ENCODE measurements at places on chromosomes 16 and 17.
A peak's percentile ranks its signal among the peaks of the same experiment; 100 is the strongest.

GRCh38 chr16:24504472-24505345, 34.7 kb upstream of the RBBP6 start:
- peak; percentile 60 for DNase-seq

DNA sequence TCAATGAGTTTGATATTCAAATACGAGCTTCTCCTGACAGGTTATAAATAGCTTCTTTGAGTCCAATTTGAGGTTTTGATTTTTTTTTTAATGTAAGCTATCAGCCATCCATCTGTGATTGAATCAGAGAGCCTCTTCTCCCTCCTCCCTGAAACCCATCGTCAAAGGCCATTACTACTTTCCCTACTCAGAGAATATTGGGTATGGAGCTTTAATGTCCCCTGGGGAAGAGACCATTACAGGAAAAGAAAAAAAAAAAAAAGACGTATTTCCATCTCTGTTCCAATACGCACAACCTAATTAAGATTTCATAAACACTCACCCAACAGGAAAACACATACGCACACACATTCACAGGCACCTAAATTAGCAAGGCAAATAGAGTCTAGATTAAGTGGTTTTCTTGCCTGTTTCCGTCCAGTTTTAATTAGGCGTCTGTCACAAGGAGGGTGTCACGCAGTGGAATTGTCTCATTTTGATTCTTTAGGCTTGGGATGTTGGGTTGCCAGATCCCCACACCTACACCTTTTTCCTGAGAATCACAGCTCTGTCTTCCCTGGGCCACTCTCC, 194.3 kb upstream of the RPL38 start:
- DNase-seq = no peak

DNA sequence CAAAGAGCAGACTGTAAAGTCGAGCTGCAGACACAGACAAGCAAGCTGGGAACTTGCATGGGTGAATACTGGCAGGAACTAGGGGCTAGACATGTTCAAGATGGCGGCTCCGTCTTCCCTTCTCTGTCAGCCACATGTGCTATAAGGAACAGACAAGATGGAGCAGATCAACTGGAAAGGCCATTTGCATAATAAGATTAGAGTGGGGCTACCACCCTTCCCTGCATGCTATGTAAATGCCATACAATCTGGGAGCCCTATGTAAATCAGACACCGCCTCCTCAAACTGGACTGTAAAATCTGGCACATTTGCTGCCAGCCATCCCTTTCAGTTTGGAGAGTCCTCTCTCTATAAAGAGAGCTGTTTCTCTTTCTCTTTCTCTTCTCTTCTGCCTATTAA, 640.1 kb upstream of the CDH8 start:
- DNase-seq = no peak

- no peak for DNase-seq
Observed at GRCh38 chr16:2948807-2949704, 15.0 kb upstream of the KREMEN2 start.

- peak; percentile 18 for DNase-seq
Observed at GRCh38 chr17:50426814-50427787, 1.1 kb downstream of the ACSF2 start.

DNA sequence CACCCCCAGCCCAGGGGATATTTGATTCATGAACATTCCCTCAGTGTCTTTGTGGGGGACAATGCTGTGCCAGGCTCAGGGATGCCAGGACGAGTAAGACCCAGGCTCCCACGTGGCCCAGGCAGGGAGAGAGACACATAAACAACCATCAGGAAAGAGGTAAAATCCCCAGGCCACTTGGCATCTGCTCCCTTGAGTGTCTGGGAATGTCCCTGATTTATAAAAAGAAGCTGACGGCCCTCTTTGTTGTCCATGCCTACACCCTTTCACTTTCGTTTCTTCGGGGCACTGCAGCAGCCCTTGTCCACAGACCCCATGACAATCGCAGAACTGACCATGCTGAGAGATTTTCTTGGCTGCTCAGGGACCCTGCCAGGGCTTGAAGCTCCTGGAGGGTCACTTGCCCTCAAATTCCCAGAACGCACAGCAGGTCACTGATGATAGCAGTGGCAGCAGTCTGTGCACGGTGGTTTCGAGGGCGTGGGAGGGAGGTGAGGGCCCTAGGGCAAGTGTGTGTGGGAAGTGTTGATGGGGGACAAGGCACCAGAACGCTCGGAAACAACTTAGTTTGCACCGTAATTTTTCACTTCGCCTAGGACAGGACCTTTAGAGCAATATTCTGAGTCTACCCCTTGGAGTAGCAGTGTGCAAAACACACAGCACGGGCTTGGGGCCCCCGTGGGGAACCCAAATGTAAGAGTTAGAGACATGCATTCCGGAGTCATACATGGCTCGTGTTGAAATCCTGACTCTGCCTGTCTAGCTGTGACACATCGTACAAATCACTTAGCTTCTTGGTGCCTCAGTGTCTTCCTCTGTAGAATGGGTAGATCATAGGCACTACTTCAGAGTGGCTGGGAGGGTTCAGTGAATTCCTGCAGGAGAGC, 4.7 kb downstream of the NOD2 start:
- DNase-seq = no peak

- no peak for DNase-seq
Observed at GRCh38 chr17:1727876-1728630, 3.5 kb downstream of the WDR81 start.

DNA sequence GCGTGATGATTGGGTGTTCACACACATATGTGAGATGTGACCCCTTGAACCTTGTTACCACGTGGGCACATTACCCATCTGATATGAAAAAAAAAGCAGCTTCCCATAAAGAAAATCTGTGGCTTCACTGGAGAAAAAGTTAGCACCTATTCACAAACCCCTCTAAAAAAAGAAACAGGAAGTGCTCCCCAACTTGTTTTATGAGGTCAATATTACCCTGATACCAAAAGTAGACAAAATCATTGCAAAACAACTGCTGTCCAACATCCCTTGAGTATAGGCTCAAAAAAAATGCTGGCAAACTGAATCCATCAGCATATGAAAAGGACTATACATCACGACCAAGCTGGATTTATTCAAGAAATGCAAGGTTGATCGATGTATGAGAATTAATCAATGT, 99.7 kb upstream of the RBL2 start:
- DNase-seq = no peak

DNA sequence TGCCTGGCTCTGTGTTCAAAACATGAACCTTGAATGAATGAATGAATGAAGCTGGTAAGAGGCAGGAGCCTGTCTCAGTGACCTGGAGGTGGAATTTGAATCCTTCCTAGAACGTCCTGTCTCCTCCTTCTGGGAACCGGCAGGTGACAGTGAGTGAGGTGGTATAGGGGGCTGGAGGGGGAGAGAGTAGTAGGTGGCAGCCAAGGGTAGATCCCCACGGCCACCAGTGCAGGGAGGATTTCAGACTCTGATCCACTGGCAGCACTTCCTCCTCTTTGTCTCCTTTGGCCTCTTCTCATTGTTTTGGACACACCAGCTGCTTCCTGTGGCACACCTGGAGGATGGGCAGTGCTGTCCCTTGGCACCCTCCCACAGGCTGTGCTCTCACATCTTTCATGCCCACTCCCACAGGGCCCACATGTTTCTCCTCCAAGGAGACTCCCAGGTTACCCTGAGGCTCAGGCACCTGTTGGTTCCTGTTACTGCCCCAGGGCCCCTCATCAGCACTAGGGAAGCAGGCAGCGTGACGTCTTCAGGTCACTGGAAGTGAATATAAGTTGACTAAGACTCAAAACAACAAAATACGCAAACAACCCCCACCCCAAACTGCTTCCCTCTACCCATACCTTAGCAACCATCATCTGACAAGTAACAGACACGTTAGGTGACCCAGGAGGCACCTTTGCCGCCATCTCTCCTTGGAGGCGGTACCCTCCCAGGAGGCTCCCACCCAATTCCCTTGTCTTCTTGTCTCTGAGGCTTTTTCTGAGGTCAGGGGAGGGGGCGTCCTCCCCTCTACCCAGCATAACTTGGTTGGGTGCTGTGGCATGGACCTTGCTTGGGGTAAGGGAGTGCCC, 84.6 kb downstream of the N4BP1 start:
- DNase-seq = no peak

DNA sequence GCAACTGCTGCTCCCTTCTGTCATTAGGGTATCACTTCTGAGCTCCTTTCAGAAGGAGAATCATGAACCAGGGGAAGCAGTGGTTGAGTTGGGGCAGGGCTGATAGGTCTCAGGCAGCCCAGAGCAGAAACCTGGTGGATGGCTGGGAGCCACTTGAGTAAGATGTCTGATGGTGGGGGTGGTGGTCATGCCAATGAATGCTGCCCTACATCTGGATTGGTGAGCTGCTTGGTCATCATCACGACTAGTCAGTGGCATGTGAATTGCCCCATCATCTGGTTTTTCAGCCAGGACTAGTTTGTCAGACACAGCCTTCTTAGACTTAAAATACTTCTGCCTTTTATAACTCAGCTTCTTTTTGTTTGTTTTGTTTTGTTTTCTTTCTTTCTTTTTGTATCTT, 2.6 kb downstream of the GID4 start:
- DNase-seq = peak; percentile 27

DNA sequence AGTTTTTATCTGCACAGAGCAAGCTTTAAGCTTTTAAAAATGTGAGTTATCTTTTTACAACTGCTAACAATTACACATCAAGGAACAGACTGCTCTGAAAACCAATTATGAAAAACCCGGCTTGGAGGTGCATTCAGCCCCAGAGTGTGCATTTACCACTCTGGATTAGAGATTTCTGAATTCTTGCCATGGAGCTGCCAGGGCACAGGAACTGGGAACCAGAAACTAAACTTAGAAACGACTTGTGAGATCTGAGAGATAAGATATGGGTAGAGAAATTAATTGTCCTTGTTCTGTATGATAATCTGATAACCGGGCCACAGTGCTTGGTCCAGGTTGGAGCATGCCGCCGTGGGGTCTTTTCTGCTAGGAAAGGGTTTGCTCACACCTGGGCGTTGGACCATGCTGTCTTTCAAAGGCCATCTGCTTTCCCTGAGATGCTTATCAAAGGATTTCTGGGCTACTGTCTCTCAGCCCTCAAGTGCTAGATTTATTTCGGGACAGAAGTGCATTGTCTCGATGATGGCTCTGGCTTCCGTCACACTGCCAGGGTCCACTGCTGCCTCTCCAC, 210.0 kb downstream of the MAF start:
- no peak for DNase-seq

DNA sequence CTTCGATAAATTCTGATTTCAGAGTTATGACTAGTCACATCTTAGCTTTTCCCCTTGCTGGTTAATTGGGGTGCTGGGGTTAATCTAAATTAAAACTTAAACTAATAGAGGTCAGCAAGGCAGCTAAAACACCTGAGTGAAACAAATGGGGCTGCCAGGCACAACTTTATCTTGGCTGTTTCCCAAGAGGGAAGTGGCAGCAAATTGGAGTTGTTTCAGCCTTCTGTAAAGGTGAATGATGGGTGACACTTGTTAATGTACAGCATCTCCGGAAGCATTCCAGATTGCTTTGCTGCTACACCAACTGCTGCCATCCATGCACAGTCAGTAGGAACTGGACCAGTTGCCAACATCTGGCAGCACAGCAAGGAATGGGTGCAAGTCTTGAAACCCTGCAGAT, 43.9 kb downstream of the AATF start:
- no peak for DNase-seq

- DNase-seq = no peak
Observed at GRCh38 chr16:17258848-17259713, 211.7 kb downstream of the XYLT1 start.

DNA sequence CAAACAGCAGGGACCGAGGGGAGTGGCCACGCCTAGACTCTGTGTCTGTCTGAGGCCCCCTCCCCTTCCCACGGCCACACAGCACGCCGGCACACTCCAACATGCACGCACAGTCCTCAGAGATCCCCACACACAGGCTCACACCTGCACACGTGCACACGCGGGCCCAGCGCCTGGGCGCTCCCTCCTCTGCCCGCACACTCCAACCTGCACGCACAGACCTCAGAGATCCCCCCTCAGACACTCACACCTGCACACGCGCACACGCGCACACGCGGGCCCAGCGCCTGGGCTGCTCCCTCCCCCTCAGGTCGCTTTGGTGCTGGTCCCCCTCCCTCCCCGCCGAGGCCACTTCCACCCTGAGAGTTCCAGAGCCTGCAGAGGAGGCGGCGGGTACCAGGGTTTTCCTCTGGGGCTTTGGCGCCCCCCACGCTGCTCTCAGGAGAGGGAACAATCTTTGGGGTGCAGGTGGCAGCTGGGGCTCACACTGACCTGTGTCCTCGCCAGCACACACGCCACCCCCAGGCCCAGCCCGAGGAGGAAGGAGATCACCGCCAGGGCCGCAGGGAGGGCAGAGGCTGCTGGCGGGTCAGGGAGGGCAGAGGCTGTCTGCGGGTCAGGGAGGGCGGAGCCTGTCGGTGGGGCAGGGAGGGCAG, 1.6 kb downstream of the CD7 start:
- DNase-seq = no peak

DNA sequence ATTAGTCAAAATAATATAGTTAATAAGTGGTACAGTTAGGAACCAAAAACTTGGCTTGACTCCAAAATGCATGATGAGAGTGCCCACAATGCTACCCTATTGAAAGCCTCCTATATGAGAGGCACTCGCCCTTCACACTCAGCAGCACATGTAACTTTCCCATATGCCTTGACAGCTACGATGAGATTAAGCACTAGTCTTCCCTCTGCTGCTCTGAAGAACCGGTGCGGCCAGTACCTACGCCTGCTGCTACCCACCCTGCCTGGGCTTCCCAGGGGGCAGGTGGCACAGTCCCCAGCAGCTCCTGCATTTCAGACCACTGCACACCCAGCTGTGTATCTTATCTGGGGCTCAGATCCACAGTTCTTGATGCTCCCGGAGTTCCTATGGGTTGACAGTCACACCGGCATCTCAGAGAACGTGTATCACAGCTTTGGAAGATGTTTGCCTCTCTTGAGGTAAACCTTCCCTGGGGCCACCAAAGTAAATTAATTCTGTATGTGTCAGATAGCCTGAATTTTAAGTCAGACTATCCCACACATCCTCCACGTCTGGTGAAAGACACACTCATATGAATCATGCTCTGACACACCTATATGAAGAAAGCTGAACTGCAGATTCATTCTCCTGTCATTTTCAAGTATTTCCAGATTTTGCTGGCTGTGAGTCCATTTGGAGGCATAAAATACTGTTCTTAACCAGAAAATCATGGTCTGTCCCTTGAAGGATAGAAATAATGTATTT, 77.8 kb downstream of the MYH10 start:
- DNase-seq = peak; percentile 59

- no peak for DNase-seq
Observed at GRCh38 chr17:41474863-41475262, 6.1 kb downstream of the KRT35 start.
